ENCODE measurements at places on chromosomes 6 and 20.

- DNase-seq: no peak
Observed at GRCh38 chr6:134932535-134933470, 17.1 kb downstream of the ALDH8A1 start.

- no peak for DNase-seq
Observed at GRCh38 chr6:84361372-84362192, 134.1 kb upstream of the CEP162 start.

DNA sequence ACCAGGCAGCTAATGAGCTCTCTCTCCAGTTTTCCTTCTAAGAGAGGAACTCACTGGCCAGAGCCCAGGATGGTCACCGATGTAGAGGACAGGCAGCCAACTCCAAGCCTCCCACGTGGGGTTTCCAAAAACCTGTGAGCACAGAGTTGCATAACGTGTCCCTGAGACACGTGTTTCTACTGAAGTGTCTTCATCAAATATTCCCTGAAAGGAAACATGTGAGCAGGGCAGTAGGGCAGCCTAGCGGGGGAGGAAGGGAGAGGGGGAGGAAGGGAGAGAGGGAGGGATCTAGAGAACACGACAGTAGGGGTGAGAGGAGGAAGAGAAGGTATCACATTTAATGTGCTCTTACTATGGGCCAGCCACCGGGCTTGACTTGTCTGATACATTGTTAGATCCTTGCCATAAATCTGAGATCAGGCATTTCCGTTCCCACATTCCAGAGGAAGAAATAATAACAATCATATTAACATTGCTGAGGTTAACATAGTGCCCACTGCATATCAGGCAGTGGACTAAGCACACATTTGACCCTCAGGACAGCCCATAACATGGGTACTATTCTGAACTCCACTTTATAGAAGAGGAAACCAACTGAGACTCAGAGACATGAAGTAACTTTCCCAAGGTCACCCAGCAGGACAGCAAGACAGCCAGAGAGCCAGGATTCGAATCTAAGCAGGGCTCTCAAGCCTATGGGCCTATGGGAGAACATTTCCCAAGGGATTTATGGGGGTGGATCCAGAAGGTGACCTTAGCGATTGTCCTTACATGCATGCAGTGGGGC lies 4.5 kb upstream of the SYS1 start:
- DNase-seq: no peak

DNA sequence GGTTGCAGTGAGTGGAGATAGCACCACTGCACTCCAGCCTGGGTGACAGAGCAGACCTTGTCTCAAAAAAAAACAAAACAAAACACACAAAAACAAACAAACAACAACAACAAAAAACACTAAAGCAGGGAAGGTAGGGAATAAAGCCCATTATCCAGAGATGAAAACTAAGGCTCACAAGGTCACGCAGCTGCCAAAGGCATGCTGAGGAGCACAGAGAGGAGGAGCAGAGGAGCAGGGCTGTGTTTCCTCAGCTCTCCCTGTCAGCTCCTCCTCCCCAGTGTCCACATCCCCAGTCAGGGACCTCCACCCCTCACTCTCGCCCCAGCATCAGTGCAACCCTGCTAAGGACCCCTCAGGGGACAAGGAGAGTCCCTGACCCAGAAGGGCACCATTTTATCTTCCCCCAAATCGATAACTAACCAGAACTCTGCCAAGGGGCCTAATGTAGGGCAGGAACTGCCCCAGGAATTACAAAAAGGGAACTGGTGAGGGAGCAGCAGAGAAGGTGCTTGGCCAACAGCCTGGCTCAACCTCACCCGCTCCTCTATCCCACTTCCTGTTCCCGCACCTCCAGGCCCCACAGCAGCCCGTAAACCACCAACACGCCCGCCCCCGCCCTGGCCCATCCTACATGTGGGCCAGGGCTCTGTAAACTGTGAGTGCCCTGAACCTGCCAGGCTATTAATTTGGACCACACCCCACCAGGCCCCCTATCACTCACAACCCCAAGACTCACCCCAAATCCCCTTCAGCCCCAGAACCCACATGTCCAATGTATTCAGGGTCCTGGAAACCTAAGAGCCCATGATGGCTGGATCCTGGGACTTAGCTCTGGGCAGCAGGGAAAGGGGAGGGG lies 9.0 kb downstream of the TEAD3 start:
- DNase-seq: no peak

GRCh38 chr6:140636271-140636907 lies 1261.9 kb upstream of the CITED2 start:
- no peak for DNase-seq

GRCh38 chr6:107715550-107716321 lies 108.4 kb downstream of the SCML4 start:
- no peak for DNase-seq

DNA sequence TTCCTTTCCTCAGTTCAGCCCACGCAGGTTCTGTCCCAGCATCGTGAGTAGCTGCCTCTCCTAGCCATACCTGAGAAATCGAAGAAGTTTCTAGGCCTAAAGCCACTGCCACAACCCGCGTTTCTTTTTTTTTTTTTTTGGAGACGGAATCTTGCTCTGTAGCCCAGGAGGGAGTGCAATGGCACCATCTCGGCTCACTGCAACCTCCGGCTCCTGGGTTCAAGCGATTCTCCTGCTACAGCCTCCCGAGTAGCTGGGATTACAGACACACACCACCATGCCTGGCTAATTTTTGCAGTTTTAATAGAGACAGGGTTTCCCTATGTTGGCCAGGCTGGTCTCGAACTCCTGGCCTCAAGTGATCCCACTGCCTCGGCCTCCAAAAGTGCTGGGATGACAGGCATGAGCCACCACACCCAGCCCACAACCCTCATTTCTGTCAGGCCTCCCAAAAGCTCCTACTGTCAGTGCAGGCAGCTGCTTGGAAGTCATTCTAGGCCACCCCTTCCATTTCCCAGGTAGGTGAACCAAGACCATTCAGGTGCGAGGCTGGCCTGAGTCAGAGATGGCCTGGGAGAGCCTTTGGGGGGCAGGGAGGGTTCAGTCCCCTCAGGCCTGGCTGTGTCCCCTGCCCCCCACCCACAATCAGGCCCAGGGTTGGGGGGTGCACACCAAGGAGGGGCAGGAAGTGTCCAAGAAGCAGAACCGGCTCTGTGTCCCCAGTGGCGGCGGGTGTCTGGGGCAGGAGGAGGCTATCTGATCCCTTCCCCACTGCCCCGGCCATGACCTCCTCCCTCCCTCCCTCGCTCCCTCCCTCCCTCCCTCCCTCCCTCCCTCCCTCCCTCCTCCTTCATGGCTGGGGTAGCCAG lies 47.2 kb downstream of the NOL4L start:
- no peak for DNase-seq

GRCh38 chr6:142378138-142378875 lies 76.5 kb downstream of the ADGRG6 start:
- DNase-seq: no peak

DNA sequence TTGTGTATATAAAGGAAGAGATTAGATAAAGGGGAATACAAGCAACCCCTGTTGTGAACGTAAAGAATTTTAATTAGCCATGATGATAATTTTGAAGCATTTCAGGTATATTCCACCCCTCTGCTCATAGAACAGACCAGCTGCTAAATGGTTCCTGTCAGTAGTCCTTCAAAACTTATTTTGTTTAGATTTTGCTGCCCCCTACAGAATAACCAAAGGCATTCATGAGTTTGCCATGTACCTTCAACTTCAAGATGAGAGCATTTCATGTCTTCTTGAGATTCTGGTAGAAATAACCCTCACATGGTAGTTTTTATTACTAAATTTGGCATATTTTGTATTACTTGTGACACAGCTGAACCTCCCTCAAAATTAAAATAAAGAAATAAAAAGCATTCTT lies 1586.7 kb downstream of the HACE1 start:
- DNase-seq: no peak

DNA sequence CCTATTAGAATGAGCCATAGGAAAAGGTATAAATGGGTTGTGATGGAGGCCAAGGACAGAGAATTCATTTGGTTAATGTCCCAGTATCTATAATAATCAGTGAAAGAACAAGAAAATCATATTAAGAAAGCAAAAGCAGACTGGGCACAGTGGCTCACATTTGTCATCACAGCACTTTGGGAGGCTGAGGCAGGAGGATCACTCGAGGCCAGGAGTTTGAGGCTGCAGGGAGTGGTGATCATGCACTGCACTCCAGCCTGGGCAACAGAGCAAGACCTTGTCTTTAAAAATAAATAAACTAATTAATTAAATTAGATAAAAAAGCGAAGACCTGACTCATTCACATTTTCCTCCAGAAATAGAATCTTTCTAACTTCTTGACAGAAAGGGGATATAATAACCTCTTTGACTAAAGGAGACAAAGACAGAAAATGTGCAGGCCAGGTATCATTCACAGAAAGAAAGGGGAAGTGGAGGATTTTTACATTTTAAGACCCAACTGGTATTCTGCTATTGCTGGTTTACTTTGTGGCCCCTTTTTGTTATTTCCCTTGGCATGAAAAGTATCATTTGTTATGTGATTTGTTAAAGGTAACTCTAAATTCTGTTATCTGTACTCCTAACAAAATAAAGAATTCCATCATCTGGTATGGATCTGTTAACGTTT lies 31.9 kb upstream of the MAPK13 start:
- no peak for DNase-seq

GRCh38 chr6:115613488-115613887 lies 447.2 kb downstream of the FRK start:
- no peak for DNase-seq

DNA sequence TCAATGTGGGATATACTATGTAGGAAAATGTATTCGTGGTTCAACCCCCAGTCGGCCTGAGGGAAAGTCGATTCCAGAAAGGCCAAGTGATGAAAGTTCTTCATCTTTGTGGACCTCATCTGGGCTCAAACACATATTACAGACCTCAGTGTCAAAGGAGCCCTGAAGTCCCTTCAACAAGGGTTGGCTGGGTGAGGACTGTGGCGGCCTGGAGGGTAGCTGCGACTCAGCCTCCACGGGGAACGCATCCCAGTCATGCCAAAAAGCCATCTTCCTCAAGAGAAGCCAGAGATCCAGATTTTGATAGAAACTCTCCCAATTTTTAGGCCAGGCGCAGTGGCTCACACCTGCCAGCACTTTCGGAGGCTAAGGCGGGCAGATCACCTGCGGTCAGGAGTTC lies 158.6 kb upstream of the PTPN1 start:
- no peak for DNase-seq

GRCh38 chr6:31402324-31403282 lies 792 bp upstream of the MICA start:
- DNase-seq: no peak

GRCh38 chr20:32970115-32970972 lies 33.9 kb downstream of the SUN5 start:
- no peak for DNase-seq

GRCh38 chr6:114707081-114707620 lies 364.3 kb upstream of the HS3ST5 start:
- no peak for DNase-seq

DNA sequence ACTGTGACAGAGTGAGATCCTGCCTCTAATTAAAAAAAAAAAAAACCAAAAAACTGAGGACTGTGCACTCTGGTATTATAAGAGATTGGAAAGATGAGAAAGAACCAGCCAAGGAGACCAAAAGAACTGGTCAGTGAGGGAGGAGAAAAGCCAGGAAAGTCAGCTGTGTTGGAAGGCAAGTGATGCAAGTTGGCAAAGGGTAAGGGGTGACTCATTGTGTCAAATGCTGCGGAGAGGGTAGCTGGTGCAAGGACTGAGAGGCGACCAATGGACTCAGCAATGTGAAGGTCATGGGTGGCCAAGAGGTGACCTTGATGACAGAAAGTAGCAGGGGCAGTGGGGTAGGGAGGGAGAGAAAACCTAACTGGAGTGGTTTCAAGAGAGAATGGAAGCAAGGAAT lies 27.4 kb upstream of the LRRN4 start:
- no peak for DNase-seq

DNA sequence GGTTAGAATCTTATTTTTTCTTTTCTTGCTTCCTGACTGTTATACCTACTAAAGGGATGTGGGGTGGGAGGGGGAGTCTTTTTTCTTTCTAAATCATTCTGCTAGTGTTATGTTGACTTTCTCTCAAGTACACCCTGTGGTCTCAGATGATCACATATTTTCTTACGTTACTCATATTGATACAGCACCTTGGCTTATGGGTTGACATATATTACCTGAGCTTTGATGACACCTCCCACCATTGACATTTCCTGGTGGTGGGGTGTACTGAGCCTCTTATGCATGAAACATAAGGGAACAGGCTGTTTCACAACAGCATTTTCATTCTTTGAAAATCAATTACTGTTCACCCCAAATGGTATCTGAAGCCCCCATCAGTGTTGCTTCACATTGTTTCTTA lies 169.8 kb downstream of the MMS22L start:
- no peak for DNase-seq

DNA sequence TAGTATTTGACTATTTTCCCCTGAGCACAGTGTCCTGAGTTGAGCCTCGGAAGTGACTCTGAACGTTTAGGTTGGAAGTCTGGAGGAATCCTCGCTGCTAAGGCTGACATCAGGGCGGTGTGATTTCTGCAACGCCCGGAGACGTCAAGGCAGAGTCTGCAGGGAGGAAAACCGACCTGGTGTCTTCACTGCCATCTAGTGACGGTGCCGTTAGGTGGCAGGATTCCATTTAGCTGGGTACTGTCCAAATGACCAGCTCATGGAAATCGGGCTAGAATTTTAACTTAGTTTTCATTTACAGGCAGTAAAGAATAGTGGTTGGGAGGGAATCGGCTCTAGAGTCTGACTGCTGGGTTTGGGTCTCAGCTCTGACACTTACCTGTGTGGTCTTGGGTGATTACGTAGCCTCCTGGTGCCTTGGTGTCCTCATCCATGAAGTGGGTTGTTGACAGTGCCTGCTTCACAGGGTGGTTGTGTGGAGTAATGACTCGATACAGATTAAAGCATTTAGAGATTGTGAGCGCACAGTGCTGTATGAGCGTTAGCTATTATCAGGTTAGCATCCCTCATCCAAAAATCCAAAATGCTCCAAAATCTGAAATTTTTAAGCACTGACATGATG lies 35.0 kb downstream of the FOXF2 start:
- DNase-seq: no peak

DNA sequence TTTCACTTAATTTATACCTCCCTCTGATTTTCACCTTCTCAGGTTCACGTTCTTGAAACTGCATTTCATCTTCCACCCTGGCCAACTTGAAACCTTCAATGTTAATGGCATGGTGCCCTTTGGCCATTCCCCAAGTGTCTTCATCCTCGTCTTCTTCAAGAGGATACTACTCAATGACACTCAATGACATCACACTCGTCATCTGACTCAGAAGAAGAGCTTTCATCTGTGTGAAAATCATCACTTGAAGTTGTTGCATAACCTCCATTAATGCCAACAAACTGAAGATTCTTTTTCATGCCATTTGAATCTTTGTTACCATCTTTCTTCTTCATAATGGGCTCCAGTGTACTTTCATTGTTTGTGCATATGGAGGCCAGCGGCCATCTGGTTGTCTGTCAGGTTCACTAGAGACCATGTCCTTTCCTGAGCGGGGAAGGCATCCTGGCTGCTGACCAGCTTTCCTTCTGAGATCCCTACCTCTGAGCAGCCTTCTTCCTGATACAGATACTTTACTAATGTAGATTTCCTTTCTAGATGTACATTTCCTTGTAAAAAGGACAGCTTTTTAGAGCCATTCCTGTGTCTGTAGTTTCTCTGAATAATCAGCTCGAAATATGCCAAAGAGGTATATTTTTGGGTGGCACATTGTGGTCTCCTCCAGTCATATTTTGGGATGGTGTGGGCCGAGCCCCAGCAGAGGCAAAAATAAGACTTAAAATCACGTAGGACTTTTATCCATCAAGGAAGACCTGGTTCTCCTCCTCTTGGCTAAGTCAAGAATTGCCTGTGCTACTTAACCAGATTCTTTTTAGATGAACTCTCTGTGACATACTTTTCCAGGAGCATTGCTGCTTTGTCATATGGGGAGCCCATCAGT lies 21.3 kb downstream of the TRMT6 start:
- no peak for DNase-seq

GRCh38 chr6:37960139-37960935 lies 140.8 kb downstream of the ZFAND3 start:
- no peak for DNase-seq
